Omental fat pad (tissue), 4 donors: ENCODE measurements at places on chromosomes 16 and 17.

GRCh38 chr17:27660436-27660835, 29.4 kb downstream of the LGALS9 start:
- no peak for DNase-seq

- DNase-seq = no peak
Observed at GRCh38 chr16:84557504-84557903, 53.0 kb upstream of the MEAK7 start.

DNA sequence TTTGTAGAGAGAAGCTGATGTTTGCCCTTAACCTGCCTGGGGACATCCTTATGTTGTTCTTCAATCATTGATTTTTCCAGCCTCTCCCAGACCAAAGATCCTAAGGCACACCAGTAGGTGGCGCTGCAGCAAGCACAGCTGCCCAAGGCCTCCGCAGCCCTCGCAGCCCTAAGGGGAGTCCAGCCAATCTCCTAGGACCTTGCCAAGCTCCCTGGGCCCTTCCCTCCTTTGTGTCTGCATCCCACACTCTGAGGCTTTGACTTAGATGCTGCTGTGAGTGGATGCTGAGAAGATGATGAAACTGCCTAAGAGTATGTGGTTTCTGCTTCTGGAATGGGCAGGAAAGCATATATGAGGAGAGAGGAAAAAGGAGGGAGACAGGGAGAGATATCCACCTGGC, 47.1 kb downstream of the SPACA3 start:
- DNase-seq = no peak

DNA sequence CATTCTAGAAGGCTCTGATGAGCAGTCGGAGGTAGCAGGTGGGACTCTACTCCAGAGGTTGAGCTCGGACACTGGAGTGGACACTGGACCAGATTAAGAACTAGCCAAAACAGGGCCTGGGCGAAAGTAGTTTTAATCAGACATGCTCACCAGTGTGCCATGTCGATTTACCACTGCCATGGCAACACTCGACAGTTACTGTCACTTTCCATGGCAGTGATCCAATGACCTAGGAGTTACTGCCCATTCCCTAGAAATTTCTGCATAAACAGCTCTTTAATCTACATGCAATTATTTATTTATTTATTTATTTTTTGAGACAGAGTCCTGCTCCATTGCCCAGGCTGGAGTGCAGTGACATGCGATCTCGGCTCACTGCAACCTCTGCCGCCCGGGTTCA, 7.2 kb upstream of the METTL9 start:
- DNase-seq = no peak

DNA sequence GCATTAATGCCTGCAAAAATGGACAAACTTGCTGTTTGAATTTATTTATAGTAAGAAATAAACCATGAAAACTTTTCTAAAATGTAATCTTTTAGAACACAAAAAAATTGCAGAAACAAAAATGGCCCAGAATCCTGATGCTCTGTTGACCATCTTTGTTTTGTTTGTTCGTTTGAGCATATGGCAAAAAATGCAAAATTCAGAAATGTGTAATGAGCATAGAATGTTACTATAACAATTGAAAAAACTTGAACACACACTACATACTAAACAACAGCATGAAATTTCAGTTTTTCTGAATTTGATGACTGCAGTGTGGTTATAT, 1.1 kb upstream of the KPNA2 start:
- no peak for DNase-seq

DNA sequence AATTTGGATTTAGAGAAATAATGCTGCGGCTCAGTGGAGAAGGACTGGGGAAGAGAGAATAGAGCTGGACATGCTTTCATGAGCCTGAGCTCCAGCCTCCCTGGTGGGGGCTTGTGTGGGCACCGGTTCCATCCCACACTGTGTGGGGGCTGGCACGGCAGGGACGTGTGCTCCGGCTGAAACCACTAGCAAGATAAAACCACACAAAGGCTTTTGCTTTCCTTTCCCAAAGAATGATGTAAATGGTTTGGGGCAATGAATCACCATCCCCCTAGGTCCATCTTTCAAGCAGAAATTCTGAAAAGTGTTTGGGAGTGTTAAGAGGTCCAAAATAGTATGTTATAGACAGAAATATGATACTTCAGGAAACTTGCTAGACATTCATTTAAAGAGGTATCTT, 77.0 kb downstream of the CDH11 start:
- DNase-seq = no peak

DNA sequence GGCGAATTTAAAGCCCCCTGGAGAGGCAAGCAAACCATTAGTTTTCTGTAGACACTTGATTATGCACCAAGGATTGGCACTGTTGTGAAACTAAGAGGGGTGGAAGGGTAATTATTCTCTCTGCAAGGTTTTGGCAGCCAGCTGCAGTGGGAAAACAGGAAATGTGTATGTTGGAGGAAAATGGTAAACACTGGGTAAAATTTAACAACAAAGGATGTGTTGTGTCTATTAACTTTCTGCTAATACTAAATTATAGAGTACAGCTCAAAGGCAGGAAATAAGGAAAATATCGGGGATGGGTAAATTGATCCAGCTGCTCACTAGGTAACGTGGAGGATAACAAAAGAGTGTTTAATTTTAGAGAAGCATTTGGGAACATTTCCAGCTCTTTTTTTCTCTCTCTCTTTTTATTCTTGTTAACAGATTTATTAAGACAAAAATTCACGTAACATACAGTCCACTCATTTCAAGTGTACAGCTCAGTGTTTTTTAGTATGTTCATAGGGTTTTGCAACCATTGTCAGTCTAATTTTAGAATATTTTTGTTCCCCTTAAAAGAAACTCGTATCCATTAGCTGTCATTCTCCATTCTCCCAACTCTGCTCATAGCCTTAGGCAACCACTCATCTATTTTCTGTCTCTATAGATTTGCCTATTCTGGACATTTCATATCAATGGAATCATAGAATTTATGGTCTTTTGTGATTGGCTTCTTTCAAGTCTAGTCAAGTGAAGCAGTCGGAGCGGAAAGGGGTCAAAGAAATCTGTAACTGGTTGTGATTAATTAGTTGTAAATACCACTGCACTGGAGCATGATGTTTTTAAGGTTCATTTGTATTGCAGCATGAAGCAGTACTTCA, 41.8 kb downstream of the TANGO6 start:
- DNase-seq = no peak

GRCh38 chr17:74773871-74774286, 2.3 kb downstream of the NAT9 start:
- DNase-seq = no peak

DNA sequence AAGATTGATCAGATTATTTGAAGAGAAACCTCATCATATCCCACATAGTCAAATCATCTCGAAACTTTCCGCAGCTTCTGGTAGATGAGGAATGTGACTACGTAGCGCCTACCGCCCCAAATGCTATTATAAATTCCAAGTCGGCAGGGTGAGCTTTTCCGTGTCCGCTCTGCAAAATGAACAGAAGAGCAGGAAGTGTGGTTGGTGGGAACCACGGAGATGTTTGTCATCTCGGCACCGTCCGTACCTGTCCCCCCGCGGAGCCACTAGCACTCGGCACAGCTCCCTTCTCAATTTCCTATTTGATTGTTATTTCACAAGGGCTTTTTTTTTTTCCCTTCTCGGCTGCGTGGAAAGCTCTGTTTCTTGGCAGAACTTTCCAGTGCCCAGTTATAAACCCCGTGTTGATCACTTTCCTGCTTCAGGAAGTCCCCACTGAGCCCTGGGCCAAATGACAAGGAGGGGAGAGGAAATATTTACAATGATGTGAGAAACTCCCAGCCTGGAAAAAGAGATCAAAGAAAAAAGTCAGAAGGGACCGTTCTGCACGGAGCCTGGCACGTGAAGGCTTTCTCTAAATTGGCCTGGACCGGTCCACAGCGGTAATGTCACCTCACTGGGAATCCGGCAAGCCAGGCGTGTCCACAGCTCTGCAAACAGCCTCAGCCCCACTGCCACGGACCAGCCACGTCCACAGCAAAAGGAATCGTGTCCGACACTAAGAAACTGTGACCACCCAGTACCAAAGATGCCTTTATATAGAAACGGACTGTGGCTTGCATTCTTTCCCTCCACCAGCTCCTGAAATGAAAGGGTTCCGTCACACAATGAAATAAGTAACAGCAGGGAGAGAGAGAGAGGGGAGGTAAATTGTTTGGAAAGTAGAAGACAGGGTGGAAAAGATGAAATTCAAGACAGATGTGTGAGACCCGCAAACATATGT, 65.0 kb downstream of the MRM3 start:
- no peak for DNase-seq

DNA sequence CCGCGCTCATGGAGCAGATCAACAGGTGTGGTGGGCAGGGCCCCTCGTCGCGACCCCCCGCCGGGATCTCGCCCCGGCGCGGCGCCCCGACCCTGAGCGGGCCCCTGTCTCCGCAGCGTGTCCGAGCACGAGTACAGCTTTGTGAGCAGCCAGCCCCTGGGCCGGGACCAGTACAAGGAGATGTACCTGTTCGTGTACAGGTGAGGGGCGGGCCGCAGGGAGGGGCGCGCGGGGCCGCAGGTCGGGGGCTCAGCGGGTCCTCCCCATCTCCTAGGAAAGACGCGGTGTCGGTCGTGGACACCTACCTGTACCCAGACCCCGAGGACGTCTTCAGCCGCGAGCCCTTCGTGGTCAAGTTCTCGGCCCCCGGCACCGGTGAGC, 848 bp downstream of the DNASE1L2 start:
- no peak for DNase-seq

DNA sequence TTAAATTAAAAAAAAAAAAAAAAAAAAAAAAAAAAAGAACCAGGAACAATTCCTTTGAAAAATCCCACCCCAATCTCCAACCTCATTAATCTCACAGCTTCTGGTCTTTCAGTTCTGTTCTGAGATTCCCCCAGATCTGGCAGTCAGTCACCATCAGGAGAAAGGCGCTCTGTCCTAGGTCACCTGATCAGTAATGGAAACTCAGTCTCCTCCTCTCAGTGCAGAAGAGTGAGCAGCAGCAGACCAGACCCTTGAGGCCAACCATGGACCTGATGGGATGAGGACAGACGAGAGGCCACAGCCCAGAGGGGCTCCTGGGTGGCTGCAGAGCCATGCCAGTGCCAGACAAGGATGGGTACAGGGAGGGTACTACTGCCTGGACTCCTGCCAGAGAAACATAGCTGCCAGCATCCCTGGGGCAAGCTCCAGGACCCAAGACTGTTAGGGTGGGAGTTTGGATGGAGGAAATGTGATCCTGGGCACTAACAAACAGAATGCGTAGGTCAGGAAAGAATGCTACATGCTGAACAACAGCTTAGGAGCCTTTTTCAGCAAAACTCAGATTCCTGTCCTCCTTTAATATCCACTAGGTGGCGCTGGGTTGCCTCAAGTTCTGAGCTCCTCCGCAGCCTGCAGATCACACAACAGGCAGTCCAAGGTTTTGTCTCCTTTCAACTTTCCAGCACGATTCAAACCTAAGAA, 28.7 kb downstream of the MPG start:
- no peak for DNase-seq

- DNase-seq = no peak
Observed at GRCh38 chr17:43982171-43982570, 22.3 kb upstream of the NAGS start.

- no peak for DNase-seq
Observed at GRCh38 chr16:1071561-1072225, 854 bp upstream of the SSTR5 start.

DNA sequence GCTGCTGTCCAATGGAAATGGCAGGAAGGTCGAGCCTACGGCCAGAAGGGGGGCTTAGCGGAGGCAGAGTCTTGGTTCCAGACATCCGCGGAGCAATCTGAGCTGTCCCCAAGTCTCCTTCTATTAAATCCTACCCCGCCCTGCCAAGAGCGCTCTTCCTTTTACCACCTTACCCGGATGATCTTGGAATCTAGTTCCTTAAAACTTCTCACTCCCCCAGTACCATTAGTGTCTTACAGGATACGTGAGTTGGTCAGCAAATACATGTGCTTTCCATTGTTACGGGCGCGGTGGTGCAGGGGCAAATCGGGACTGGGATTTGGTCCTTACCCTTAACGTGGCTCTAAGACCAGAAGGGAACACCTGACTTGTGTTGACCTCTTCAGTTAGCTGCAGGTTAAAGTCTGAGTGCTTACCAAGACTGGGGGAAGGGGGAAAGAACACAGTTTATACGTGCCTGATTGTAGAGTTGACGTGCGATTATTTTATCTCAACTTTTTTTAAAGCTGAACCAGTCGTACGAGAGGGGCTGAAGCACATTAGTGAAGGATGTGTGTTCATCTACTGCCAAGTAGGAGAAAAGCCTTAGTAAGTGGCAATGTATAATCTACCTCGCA, 495 bp downstream of the TXNDC17 start:
- no peak for DNase-seq

GRCh38 chr17:66679631-66680517, 155.0 kb upstream of the CACNG5 start:
- DNase-seq = no peak

DNA sequence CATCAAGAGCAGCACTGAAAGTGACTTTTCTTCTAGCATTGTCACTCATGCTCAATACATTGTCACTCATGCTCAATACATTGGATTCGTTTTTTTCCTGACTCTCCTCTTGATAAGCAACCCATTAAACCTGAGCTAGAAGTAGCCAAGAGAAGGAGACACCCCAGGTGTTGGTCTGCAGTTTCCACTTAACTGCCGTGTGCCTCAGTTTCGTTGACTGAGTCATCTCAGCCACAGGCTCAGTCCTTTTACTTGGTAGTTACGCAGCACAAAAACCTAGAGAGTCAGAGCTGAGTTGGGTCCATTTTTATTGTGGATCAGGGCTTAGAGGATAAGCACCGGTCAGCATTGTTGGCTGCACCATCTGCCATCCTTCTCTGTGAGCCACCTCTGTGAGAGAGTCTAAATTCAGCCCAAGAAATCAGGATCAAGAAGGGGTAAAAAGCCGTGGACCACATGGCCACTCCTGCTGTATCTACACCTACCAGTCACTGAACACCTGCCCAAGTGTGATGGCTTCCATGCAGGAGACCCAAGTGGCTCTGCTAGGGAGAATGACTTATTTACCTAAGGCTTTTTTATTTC, 11.3 kb downstream of the GINS2 start:
- no peak for DNase-seq

DNA sequence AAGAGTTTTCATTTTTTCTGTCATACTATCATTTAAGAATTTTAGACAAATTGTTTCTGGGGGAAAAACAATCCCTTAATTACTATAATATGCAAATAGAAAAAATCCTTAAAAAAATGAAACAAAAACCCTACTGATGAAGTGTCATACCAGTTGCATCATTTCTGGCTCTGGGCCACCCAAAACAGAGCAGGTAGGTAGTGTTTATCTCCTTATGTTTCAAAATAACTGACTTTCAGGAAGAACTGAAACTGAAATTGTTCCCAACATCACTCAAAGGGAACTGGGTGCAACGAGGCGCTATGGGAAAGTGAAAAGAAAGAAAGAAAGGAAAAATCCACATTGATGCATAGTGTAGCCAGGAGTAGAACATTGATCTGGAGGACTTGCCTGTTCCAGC, 653.1 kb upstream of the SOX9 start:
- DNase-seq = no peak
